ENCODE measurements at places on chromosomes 12 and 14. TPM values are rescaled to one million over a fixed set of nuclear protein-coding genes. Genes with fewer than 3 reads are reported as not detected.

The NTS gene
- not detected for total RNA-seq

The MANSC4 gene
- not detected for total RNA-seq

The HSP90B1 gene
- 417 TPM for total RNA-seq

The CEP128 gene
- 5.4 TPM for total RNA-seq

The AMDHD1 gene
- total RNA-seq, result not detected

The TMPRSS12 gene
- not detected for total RNA-seq

The KRT81 gene
- not detected for total RNA-seq

The GARIN6 gene
- not detected for total RNA-seq
